Activated gamma-delta T cell (primary cell): ENCODE measurements at places on chromosomes 2 and 18.

DNA sequence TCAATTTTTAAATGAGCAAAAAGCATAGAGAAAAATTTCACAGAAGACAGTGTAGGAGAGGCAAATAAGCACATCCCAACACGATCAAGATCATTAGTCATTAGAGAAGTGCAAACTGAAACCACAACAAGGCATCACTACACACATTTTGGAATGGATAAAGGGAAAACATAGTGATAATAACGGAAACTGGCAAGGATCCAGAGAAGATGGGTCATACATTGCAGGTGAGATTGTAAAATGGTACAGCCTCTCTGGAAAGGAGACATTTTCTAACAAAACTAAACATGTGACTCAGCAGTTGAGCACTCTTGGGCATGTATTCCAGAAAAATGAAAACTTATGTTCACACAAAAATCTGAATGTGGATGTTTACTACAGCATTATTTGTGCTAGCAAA, 98.3 kb upstream of the TMEM17 start:
- DNase-seq: no peak

GRCh38 chr2:200455958-200456421, 53.9 kb downstream of the KCTD18 start:
- no peak for DNase-seq

DNA sequence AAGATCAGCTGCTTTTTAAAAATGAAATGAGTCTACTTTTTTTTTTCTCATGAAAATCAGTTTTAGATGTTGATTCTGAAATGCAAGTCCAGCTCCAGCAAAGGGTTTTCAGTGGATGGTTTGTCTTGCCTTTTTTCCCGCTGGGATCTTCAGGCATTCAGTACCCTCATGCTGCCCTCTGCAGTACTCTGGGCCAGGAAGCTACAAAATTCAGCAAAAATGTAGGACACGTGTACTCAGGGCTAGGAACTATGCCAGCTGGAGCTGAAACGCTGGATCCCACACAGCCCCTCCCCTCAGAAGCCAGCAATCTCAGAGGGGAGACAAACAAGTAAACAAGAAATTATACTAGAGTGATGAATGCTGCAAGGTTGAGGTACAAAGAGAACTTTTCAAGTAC, 97.3 kb downstream of the MMADHC start:
- DNase-seq: no peak

DNA sequence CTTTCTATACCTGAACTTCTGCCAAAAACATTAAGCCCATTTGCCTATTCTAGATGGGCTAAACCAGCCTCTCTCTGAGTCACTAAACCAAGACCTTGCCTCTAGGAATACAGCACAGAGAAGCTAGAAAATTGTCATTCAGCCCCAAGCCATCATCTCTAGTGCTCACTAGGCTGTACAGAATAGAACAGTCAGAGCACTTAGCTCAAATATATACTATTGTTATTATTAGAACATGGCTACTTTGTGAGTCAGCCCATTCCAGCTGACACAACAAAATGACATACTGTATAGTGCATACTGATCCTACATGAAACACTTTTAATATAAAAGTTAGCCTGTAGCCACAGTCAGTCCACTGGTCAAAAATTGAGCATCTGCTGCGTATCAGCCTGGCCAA, 418.8 kb downstream of the NRXN1 start:
- DNase-seq: no peak

GRCh38 chr2:95303191-95303919, 6.2 kb downstream of the KCNIP3 start:
- DNase-seq: no peak

GRCh38 chr2:97751752-97752151, 38.4 kb downstream of the ZAP70 start:
- DNase-seq: no peak

- DNase-seq: no peak
Measured at GRCh38 chr2:44935729-44936098, 5.8 kb upstream of the SIX3 start.

DNA sequence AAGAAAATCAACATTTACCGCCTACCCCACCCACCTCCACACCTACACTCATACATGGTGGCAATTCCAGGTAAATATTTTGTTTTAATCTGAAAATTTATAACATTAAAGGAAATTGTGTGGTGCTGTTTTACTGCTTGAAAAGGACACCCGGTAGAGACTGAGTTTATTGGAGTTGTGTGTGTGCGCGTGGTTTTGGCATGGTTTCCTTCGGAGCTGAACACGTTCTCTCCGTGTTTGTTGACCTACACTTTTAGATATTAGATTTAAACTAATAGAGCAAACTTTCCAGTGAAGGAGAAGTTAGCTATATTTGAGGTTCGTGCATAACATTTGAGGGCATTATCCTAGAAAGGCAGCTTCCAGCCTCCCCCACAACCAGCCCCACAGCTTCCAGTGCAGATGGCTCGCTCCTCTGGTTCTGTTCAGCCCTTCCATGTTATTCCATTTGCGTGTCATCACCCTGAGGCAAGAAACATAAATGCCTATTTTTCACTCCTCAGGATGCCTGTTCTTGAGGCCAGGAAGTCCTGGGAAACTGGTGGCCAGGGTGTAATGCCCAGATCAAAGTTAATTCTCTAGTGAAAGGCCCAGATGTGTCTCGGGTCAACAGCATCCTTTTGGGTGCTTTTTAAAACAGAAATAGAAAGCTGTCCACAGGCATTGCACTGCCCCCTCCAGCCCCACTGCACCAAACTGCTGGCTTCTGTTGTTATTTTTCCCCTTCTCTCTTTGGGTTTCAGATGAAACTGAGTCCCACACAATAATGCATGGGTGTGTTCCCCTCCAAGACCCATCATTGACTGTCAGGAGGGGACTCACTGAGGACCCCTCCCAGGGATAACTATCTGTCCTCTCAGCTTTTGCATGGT, 190.2 kb downstream of the SETBP1 start:
- no peak for DNase-seq

DNA sequence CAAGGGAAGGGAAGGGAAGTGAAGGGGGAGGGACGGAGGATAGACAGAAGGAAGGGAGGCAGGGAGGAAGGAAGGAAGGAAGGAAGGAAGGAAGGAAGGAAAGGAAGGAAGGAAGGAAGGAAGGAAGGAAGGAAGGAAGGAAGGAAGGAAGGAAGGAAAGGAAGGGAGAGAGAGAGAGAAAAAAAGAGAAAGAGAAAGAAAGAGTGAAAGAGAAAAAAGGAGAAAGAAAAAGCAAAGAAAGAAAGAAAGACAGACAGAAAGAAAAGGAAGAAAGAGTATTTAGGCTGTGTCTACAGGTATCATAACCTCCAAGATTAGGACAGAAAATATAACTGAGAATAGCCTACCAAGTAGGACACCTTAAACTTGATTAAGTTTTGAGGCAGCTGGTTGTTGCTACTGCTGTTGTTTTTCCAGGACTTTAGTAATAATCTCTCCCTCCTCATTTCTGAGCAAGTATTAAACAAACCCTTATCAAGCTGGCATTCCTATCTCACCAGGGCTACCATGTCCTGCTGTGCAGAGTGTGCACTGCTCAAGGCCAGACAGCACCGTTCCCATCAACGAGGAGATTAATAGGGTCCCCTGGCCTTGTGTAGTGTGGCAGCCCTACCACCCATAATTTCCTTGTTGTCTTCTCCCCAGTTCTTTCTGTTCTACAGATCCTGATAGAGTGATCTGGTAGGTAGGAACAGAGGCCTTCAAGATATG, 90.5 kb upstream of the FHL2 start:
- no peak for DNase-seq

- DNase-seq: no peak
Measured at GRCh38 chr18:58345875-58346274, 283.0 kb downstream of the ALPK2 start.

DNA sequence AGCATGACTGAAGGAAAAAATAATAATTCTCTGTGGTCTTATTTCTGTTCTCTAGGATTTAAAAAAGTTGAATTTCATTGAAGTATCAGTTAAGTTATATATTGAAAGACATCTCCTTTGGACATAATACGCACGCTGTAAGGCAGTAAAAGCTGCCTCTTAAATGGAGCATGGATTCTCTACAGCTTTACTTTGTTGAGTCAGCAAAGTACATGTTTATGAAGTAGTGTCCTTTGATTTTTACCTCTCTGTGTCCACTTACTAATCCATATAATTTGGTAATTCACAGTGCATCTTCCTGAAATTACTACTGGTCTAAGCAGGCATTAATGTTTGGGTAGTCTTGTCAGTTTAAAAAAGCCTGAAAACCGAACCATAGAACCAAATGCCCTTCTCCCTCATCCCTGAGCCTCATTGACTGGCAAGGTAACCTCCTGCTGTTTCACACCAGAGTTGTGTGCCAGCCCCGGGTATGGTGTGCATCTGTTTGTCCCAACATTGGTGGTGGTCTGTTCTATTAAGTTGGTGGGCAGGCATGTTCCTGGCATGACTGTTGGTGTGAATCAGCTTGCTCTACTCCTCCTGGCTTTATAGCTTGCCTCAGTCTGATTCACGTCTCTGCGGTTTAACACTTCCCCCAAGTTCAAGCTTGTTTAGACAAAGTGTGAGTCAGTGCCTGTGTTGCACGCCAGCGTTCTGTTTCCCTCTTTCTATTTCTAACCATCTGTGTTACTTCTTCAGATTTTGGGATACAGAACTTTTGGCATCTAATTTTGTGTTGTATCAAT, 71.0 kb upstream of the ITM2C start:
- DNase-seq: no peak
